ENCODE measurements at places on chromosomes 1 and 21.

- no peak for DNase-seq
Observed at GRCh38 chr1:241630899-241631298, 9.3 kb downstream of the CHML start.

DNA sequence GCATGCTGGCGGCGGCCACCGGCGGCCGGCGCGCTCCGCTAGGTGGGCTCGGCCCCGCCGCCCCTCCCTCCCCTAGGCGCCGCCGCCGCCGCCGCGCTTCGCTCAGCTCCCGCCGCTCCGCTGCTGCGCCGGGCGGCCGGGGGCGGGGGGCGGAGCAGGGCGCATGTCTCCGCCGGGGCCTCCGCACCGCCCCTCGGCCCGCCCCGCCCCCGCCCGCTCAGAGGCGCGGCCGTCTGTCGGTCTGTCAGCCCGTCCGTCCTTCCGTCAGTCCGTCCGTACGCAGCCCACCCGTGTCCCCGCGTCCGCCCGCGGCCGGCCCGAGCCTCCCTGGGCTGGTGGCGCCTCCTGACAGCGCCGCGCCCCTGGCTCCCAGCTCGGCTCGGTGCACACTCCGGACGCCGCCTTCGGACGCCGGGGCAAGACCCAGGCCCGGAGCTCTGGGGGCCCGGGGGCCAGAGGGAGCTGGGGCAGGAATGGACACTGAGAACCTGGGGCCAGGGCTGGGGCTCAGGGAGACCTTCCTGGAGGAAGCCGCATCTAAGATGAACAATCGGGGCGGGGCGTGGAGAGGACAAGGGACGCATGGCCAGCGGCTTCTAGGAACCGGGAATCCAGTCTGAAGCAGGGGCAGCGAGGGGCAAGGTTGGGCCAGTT lies at the start of gene GPR153:
Gene GPR153 (minus strand): TSS at position 138 of the 654 bp plus-strand sequence. CDS start 6,193 bp downstream, outside the sequence.
- peak; percentile 55 for DNase-seq

- DNase-seq = no peak
Observed at GRCh38 chr1:61353797-61354406, 271.5 kb downstream of the NFIA start.

- DNase-seq = no peak
Observed at GRCh38 chr1:31405578-31406245, 7.3 kb upstream of the SERINC2 start.

- no peak for DNase-seq
Observed at GRCh38 chr1:5562331-5562730, 429.9 kb downstream of the NPHP4 start.

GRCh38 chr21:45976701-45977311 lies 4.8 kb upstream of the COL6A1 start:
- DNase-seq = no peak

GRCh38 chr1:26537951-26538352 lies 8.4 kb downstream of the RPS6KA1 start:
- peak; percentile 28 for DNase-seq

DNA sequence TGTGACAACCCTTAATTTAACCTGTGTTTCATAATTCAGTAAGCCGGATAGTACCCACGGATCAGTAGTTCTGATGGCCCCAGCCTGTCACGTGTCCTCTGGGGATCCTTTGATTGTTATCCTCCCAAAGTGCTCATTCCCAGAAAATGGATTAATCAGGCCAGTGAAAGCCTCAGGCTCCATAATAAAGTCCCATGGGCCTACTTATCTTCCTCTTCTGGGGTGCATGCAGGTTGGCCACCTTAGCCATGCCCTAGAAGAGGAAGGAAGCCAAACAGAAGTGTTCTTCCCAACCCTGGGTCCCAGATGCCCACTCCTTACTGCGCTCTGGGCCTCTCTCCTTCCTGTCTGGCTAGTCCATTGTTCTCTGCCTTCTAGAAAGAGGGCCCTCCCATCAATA lies 146.1 kb downstream of the EDEM3 start:
- no peak for DNase-seq

DNA sequence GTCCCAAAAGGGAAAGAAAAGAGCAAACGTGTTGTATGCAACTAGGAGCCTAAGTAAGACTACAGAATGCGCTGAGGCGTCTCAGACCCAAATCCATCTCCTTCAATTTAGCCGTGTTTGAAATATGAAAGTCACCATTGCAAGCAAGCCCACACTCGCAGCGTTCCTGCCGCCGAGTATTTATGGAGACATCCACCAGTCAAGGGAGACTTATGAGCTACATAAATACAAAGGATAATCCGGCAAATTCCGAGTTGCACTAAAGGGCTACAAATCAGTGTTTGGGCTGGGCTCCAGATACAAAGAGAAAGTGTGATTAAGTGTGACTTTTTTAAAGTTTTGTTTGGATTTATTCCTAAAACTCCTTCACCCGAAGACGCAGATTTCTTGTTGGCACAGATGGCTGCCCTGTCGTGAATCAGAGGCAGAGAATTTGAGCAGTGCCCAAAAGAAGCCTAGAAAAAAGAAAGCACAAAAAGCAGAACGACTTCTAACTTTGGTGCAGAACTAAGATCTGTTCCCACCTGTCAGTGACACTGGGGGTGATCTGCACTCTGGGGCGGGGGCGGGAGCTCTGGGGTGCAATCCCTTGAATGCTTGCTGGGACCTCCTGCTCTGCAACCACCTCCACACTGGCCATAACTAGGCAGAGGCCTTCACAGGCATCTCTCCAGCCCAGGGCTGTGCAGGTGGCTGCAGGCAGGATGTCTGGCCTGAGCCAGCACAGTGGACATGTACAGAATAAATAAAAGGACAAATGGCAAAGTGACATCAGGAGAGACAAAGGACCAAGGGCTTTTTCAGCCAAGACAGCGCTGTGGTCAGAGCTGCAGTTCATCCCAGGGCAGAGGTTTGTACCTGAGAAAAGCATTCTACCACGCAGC lies 489.7 kb downstream of the NPHP4 start:
- no peak for DNase-seq

- DNase-seq = no peak
Observed at GRCh38 chr1:43351421-43352350, 7.1 kb upstream of the CDC20 start.

GRCh38 chr1:205248793-205249601 lies 21.3 kb downstream of the TMCC2 start:
- no peak for DNase-seq

DNA sequence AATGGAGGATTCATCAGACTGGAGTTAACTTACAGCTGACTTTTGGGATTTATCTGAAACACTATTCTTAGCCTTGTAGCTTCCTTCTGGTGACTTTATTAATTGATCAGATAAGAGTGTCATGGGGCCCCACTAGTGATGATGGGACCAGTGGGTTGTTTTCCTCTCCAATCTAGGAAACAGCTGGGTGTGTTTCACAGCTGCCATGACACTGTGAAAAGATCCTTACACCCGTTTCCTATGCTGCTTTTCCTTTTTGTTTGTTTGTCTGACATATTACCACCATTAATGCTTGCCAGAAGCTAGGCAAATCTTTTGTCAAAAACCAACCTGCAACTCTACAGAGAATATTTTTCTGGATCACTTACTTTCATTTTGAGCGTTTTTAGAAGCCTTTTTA lies 86.2 kb downstream of the ZBTB18 start:
- no peak for DNase-seq

- peak; percentile 90 for DNase-seq
Observed at GRCh38 chr1:24149866-24150233, 6.9 kb upstream of the IL22RA1 start.

DNA sequence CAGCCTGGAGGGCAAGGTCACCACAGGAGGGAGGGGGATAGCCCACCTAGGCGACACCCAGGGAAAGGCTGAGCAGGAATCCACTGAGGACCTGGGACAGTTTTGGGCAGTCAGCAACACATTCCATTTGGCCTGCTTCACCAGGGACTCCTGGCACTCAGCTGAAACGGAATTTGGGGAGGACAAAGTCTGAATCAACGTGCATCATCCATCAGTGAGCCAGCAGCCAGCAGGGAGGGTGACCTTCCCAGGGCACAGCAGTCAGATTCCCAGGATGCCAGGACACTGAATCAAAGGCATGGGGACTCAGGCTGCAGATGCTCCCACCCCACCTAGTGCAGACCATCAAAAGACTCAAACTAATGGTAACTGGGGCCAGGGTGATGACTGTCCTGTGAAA lies 4.6 kb downstream of the SH3BP5L start:
- peak; percentile 84 for DNase-seq

- DNase-seq = peak; percentile 27
Observed at GRCh38 chr21:15682186-15682895, 47.4 kb upstream of the USP25 start.

- peak; percentile 99 for DNase-seq
Observed at GRCh38 chr1:33342041-33342723, 21.3 kb upstream of the A3GALT2 start.

Data from RPMI7951 (cell line).